ENCODE measurements at places on chromosomes 5 and 9. TPM values are rescaled to one million over a fixed set of nuclear protein-coding genes. Genes with fewer than 3 reads are reported as not detected.

- no peak for DNase-seq
Measured at GRCh38 chr5:58015175-58015574, 444.7 kb downstream of the PLK2 start.

- DNase-seq = peak; percentile 80
Measured at GRCh38 chr9:107784235-107784958, 294.8 kb upstream of the KLF4 start.

DNA sequence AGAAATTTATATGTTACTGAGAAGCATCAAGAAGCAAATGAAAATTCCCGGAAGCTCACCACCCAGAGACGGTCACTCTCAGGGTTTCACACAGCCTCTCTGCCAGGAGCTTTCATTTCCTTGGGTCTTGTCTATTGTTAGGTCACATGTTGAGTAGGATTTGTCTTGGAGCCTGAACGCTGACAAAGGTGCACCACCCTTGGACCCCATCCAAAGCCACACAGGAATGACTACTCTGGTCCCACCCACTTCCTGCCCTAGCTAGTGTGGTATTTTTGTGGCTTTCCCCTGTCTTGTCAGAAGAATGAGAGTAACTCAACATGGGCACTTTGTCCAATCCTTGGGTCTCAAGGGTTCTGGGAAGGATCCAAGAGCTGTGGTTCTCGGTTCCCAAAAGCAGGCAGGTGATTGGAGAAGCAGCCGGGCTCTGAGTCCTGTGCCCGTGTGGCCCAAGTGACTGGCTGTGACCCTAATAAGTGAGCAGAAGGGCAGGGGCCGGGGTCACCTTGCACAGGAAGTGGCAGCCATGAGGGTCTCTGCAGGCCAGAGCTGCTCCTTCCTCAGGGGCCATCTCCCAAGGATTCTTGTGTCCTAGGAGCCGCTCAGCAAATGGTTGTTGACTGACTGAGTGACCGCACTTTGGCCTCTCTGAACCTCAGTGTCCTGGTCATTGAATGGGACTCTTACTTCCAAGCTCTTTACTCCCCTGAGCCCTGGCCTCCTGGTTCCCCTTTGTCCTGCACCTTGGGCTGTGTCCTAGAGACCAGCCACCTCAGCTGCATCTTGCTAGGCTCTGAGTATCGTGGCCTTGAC is 6.9 kb downstream of the FGD3 start:
- no peak for DNase-seq

DNA sequence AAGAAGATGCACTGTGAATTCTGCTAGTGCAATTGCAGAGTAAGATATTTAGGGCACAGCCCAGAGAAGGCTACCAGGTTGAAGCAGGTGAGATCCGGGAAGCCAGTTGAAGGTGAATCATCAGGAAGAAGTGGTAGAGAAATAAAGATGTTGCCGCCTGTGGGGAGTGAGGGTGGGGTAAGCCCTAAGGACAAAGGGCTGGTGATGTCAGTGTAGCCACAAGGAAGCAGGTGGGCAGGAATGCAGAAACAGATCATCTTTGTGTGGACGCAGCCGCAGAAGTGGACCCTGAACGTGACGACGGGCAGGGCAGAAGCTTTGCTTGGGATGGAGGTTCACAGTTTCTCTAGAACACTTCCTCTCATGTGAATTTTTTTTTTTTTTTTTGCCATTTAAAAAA is 164.2 kb downstream of the ACTL7B start:
- no peak for DNase-seq

DNA sequence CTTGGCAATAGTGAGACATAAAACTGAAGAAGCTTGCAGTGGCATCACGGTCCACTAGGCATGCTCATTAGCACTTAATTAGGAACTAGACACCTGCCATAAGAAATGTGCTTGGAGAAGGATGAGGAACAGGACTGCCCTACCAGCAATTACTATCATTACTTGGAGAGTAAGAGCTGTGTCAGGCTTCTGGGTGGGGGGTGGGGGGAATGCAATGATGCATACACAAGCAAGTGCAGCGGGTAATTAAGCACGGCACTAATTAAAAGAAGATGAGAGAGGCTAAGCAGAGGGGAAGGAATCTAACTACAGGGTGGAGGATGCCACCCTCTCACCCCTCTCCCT is 53.1 kb downstream of the TLE1 start:
- no peak for DNase-seq

DNA sequence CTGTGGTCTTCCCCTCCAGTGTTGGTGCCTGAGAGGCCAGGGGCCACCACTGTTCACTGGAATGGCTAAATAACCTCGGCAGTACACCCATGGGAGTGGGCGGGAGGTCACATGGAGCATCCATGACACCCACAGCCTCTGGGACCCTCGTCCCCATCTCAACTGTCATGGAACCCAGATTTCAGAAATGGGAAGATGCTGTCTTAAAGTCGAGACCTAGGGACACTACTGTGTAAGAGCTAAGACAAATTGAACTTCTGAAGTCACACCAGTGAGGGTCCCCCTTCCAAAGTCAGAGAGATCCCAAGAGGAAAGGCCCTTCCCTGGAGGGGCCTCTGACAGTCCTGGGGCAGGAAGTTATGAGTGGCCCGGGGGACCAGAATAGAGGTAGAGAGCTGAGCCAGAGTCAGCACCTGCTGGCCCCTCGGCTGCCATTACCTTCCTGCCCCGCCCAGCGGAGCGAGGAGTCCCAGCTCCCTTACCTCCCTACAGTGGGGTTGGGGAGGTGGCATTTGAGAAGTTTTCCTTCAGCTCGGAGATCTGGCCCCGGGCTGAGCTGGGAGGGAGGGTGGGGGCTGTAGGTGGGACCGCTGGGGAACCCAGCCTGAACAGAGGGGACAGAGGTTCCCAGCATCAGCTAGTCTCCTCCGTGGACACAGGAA is 7.6 kb downstream of the BARX1 start:
- DNase-seq = no peak

GRCh38 chr5:116520771-116521170 is 53.9 kb downstream of the SEMA6A start:
- DNase-seq = no peak

GRCh38 chr5:141685591-141685990 is 3.6 kb upstream of the ARAP3 start:
- DNase-seq = no peak

DNA sequence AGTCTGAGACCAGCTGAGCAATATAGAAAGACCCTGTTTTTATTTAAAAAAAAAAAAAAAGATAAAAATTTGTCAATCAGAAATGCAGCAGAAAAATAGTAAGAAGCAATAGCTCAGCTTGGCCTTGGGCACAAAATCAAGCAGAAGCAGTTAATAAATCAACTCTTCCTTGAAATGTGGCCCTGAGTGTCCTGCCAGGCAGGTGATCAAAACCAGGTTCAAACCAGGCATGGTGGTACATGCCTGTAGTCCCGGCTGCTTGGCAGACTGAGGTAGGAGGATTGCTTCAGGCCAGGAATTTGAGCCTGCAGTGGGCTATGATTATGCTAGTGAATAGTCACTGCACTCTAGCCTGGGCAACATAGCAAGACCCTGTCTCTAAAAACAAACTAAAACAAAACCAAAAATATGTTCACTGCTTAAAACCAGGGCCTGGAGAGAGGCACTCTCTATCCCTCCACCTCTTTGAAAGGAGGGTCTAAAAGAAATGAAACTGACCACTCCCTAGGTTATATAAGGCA is 27.9 kb upstream of the KLF9 start:
- no peak for DNase-seq

DNA sequence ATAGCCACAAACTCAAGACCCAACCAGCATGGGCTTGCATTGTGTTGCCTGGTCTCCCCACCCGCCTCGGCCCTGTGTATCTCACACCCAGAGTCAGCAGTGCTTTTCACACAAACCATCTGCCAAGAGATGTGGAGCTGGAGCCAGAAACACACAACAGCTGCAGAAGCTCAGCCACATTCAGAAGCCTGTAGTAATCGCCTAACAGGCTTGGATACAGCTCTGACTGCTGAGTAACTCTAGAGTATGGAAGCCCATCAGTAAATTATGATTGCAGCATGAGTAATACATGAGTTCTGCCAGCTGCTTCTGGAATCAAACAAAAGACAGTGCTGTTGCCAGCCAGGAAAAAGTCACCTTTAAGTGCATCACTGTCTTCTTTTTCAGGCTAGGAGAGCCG is 16.0 kb downstream of the TEK start:
- peak; percentile 30 for DNase-seq

DNA sequence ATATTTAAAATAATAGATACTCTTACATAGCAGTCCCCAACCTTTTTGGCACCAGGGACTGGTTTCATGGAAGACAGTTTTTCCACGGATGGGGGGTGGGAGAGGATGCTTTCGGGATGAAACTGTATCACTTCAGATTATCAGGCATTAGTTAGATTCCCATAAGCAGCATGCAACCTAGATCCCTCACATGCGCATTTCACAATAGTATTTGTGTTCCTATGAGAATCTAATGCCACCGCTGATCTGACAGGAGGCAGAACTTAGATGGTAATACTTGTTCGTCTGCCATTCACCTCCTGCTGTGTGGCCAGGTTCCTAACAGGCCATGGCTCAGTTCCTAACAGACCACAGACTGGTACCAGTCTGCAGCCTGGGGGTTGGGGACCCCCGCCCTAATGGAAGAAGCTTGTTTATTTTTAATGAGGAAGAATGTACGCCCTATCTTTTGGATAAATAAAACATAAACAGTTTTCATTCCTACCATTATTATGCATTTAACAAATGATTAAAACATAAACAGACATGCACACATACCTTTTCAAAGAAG is 187.7 kb downstream of the ZSWIM6 start:
- DNase-seq = no peak

DNA sequence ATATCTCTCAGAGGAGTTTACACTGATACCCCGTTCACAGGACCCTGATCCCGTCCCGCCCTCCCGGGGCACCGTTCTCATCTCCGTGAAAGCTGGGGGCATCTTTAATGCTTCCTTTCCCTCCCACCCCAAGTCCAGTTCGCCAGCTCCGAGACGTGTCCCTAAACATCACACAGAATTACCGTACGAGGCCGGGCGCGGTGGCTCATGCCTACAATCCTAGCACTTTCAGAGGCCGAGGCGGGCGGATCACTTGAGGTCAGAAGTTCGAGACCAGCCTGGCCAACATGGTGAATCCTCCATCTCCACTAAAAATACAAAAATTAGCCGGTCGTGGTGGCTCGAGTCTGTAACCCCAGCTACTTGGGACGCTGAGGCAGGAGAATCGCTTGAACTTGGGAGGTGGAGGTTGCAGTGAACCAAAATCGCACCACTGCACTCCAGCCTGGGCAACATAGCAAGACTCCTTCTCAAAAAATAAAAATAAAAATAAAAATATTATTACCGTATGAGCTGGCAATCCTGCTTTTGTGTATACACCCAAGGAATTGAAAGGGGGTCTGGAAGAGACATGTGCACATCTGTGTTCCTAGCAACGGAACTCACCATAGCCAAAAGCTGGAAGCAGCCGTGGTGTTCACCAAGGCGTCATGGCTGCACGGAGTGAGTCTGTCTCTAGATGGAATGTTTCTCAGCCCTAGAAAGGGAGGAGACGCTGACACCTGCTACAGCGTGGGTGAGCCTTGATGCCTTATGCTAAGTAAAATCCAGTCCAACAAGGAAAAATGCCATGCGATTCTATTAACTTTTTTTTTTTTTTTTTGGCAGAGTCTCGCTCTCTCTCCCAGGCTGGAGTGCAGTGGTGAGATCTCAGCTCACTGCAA is 1.2 kb upstream of the ABO start:
- DNase-seq = peak; percentile 44

DNA sequence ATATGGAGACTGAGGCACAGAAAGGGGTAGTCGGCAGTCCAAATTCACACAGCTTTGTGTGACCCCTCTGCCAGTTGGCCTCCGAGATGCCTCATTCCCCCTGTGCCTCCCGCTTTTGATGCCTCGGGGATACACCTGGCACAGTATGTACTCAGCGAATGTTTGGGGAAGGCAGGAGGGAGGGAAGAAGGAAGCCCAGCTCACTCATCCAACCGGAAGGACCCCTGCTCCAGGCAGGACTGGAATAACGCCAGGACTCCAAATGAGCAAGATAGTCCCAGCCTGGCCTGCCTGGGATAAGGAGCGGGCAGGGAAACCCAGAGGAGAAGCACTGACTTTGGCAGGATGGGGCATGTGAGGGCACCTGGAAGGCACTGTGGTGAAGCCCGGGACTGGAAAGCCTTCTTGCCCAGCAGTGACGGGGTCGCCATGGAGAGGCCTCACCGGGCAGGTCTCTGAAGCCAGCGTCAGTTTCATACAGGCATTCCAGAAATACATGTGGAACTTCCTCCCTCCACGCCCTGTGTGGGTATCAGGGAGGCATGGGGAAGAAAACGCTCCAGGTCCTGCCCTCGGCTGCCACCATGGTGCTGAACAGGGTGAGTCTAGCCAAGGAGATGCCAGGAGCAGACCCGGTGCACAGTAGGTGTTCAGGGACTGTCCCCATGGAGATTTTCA is 20.3 kb downstream of the LMX1B start:
- no peak for DNase-seq

DNA sequence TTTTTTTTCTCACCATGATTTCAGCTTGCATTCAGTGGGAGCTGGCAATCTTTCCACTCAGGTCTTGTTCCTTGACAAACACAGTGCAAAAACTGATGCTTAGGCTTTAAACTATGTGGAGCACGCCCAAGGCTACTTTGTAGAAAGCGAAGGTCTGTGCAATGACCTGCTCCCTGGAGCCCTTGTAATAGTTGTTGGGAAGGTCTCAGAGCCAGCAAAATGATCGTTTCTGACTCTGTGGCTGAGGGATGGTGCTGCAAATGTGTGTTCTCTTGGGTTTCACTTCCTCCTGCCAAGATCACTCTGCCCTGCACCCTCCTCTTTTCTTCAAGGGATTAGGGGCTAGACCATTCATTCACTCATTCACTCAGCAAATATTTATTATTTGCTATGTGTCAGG is 249.7 kb upstream of the MAP3K1 start:
- DNase-seq = no peak

GRCh38 chr9:121783521-121784507 is 132.4 kb downstream of the DAB2IP start:
- peak; percentile 15 for DNase-seq

DNA sequence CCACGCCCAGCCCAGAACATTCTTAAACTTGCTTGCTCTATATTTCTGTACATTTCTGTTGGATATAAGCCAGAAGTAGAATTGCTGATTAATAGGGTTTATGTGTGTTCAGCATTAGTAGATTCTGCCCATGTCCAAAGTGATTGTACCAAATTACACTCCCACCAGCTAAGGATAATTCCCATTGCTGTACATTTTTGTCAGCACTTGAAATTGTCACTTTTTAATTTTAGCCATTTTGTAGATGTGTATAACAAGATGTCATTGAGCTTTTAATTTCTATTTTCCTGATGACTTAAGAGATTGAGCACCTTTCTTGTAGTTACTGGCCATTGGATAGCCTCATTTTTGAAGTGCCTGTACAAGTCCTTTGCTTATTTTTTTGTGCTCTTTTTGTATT is 46.4 kb downstream of the AQP7 start:
- DNase-seq = no peak

DNA sequence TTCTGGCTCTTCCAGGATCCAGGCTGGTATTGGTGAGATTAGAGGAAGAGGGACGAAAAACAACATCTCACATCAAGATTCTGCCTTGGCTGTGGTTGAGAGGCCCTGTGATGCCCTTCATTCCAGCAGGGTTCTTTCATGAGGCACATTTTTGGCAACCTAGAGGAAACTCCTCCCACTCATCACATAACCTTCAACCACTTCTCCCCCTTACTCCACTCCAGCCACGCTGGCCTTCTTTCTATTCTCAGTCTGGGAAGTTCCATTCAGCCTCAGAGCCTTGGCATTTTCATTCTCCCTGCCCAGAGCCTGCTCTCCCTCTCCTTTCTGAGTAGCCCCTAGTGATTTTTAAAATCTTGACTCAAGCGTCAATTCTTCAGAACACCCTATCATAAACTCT is 337.5 kb downstream of the ZSWIM6 start:
- DNase-seq = no peak

The EGFLAM gene
- total RNA-seq = 15.2 TPM

The RAB3C gene
- total RNA-seq = 0.47 TPM

The TAF1L gene
- 5.7 TPM for total RNA-seq

The VCAN gene
- total RNA-seq = 23.4 TPM

The MELK gene
- total RNA-seq = 19.2 TPM

The FANCG gene
- total RNA-seq = 57.2 TPM

Measured in testis (tissue), 5 donors.